ENCODE measurements at places on chromosomes 4 and X.
A peak's percentile ranks its signal among the peaks of the same experiment; 100 is the strongest.

GRCh38 chr4:504076-504475 lies 5.1 kb downstream of the PIGG start:
- DNase-seq, result no peak

DNA sequence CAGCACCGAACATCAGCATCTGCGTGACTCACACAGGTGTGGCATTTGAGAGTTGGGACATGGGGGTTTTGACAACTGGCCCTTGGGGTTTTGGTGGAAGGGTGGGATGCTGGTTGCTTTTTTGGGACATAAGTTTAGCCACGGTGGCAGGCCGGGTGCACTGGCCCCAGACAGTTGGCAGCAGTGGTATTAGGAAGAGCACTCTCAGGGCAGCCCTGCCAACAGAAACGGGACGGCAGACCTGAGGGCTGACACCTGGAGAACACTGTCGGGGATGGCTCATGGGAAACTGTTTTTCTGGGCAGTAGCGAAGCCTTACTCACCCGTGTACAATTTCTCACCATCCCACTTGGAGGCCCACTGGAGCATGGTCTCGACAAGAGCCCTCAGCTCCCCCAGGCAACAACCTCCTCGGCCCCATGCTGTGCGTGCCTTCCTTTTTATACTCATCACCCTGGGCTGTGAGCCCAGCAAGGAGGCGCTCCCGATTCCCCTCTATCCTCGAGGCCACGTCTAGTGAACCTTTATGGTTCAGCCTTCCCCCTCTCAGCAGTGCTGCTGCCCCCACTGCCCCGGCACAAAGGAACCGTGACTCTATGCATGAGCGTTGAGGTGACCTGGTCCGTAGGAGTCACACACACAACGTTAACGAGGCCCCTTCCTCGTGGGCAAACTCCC lies 30.6 kb downstream of the WDR1 start:
- DNase-seq, result no peak

DNA sequence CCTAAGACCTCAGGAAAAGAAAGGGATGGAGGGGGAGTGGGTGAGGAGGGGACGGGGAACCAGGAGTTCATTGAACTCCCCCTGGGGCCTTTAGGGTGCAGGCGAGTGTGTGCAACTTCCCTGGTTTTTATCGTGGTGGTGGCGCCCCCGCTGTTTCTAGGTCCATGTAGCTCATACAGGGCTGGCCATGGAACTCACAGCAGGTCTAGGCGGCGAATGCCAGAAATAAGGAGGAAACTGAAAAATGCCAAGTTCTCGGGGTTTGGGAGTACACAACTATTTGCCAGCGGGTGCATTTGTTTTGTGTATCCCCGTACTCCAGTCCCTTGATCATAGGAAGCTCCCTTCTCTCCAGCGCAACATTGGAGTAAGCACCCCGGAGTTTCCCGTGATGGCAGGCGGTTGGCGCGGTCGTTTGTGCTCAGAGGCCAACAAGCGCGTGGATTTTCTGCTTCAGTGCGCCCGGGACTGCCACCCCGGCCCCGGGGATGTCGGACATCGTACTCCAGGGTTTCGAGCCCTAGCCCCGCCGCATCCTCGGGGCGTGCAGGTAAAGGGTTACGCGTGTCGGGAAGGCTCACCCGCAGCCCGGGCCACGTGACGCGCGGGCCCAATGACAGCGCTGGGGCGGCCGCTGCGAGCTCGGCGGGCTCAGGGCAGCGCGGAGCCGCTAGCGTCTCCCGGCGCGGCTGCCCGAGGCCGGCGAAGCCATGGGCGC lies 208.9 kb downstream of the NWD2 start:
- DNase-seq, result peak; percentile 33

GRCh38 chr4:168483811-168484210 lies 3.5 kb upstream of the DDX60L start:
- no peak for DNase-seq

- DNase-seq, result no peak
Measured at GRCh38 chr4:177322266-177322665, 12.6 kb downstream of the NEIL3 start.

- DNase-seq, result peak; percentile 67
Measured at GRCh38 chr4:7960790-7961655, 21.4 kb upstream of the AFAP1 start.
